NCI-H774 (cell line): ENCODE measurements at places on chromosomes 4 and X.

GRCh38 chr4:44652002-44652401, 577 bp upstream of the YIPF7 start:
- no peak for DNase-seq

GRCh38 chrX:53321230-53321942, 40.0 kb upstream of the IQSEC2 start:
- DNase-seq, result no peak

GRCh38 chr4:152259866-152260265, 276.0 kb downstream of the FBXW7 start:
- DNase-seq, result no peak

DNA sequence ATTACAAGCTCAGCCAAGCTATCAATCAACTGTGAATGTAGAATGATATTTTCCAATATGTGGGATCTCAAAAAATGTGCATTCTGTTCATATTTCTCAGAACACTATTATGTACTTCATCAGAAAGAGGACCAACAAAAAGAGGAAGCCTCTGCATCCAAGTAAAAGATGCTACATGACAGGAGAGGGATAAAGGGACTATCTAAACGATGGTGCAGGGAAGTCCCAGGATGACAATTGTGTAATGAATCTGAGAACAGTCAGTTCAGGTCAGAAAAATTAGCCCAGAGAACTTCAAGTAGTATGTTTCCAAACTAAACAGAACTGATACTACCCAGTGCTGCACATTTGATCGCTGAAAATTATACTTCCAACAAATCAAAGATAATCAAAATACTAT, 127.0 kb downstream of the ZNF330 start:
- no peak for DNase-seq

GRCh38 chr4:102554482-102554881, 53.3 kb downstream of the NFKB1 start:
- DNase-seq, result no peak

DNA sequence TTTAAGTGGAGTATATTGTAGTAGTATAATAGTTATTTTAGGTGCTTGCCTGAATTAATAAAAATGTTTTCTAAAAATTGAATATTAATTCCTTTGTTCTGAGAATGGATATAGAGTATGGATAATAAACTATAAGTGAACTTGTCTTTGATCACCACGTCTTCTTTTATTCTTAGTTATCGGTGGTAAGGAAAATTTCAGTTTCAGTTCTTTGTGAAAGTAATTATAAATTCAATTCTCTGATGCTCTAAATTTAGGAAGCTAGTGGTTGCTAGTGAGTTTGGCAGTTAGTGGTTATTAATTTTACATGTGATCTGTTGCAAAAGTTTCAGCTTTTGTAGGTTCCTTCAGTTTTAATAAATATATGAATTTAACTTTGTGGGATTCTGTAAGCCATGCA, 30.8 kb downstream of the MRPL1 start:
- DNase-seq, result no peak

DNA sequence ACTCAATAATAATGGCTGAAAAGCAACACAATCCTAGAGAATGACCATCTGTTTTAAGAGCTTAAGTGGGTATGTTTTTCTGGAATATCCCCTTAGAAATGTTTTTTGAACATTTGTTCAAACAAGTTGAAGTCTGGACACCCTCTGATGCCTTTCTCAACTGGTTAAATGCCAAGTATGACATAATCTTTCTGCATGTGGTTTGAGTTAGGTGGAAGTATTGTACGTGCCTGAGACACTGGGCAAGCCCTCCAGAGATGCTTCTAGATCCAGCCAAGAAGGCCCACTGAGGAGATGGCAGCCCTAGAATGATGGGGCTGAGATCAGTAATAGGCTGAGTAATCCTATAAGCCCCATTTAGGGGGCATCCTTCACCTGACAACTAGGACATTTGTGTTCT, 493.1 kb downstream of the MAGEE1 start:
- no peak for DNase-seq

- no peak for DNase-seq
Measured at GRCh38 chr4:53378171-53378482, 686 bp downstream of the FIP1L1 start.

DNA sequence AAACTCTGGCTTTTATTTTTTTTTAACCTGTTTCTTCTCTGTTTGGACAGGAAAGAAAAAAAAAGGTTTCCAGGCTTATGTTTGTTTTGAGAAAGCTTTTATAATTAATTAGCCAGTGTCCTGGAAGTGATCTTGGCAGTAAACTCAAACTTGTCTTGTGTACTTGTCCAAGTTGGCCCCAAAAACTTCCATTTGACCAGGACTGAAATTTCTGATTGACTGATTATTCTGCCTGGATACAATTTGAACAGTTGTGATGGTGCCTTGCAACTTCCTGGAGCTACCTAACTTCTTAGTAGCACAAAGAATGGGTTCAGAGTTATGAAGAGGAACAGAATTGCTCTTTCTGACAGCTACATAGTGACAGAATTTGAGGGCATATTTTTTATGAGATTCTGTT, 62.0 kb downstream of the SLC4A4 start:
- DNase-seq, result no peak

- no peak for DNase-seq
Measured at GRCh38 chr4:16544251-16544721, 318.0 kb upstream of the TAPT1 start.

DNA sequence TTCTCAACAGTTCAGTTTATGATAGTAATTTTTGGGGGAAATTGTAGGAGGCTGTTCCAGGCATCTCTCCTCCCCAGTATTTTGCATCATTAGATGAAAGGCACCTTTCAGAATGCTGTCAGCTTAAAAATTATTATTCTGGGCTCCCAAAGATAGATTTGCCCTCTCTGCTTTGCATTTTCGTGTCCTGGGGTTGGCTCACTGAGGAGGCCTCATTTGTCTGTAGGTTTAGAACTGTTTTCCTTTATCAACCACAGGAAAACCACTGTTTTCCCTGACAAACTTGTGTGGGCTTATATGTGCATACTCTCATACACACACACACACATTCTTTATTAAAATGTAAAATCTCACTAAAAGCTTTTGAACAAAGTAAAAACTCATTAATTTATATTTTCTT, 197.2 kb upstream of the VCX3A start:
- DNase-seq, result no peak
